ENCODE measurements at places on chromosomes 13 and 19.

DNA sequence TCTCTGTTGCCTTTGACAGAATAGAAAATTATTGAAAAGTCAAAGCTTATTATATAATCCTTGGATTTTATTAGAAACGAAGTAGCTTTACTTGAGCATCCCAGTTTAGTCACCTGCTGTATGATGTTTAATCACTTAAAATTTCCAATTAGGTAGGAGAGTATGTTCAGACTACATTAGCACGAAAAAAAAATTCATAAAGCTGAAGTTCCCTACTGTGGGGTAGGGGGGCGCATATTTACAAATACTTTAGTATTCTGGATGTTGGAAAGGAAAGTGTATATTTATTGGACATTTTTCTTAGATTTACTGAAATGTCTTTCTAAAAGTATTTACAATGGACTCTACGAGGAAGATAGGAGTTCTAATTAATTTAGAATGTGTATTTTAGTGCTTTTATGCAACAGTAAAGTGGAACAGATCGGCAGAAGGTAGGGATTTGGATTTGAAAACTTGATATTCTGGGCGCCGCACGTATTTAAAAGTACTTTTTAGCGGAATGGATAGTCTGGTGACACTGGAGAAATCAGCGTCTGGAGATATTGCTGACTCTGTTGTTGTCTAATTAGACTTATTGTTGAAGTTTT, 1.9 kb downstream of the CDK8 start:
- no peak for DNase-seq

- no peak for DNase-seq
Observed at GRCh38 chr19:54164369-54165068, 5.0 kb upstream of the LENG1 start.

GRCh38 chr13:65300220-65300619, 1929.9 kb downstream of the PCDH9 start:
- no peak for DNase-seq

DNA sequence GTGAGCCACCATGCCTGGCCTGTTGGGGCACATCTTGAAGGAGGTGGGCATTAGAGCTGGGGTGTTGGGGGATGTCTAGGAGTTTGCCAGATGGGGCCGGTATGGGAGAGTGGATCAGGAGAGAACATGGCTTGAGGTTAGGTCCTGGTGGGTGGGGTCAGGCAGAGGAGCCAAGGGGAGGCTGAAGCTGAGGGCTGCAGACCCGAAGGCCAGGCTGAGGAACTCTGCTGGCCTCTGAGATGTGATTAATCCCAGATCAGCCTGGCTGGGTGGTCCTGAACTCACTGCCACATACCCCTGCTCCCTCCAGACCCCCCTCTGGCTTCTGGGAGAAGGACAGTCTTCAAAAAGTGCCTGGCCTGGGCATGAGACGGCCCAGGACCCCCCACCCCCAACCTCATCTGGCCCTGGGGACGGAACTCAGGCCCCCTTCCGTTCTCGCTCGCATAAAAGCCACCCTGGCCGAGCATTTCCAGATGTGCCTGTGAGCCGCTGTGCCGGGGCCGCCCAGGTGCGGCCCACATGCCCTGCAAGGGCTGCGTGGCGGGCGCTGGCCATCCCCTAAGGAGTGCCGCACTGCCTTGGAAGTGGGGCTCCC, 2.7 kb downstream of the FSTL3 start:
- DNase-seq = no peak

- DNase-seq = no peak
Observed at GRCh38 chr13:106657104-106657503, 89.2 kb upstream of the ARGLU1 start.

DNA sequence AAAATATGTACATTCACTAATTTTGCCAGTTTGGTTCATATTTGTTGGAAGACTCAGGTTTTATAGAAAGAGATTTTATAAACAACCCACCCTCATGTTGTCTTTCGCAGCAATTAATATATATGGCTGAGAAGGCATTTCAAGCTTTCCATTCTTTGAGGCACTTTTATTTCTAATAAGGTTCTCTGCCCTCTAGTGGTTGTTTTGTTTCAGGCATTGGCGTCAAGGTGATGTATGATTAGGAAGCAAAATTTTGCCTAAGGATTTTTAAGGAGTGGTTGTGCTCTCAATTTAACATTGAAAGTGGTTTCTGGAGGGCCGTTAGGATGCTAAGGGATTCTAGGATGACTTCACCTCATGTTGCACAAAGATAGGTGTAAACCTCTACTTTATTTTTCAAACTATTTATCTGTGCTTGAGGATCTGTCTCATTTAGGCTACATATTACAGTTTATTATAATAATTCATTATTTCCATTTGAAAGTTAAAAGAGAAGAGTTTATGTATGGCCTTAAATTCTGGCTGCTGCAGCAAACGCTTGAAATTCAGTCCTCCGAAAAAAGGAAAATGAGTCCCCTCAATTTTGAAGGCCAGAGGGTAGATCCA, 35.9 kb downstream of the OXGR1 start:
- DNase-seq = peak; percentile 8

DNA sequence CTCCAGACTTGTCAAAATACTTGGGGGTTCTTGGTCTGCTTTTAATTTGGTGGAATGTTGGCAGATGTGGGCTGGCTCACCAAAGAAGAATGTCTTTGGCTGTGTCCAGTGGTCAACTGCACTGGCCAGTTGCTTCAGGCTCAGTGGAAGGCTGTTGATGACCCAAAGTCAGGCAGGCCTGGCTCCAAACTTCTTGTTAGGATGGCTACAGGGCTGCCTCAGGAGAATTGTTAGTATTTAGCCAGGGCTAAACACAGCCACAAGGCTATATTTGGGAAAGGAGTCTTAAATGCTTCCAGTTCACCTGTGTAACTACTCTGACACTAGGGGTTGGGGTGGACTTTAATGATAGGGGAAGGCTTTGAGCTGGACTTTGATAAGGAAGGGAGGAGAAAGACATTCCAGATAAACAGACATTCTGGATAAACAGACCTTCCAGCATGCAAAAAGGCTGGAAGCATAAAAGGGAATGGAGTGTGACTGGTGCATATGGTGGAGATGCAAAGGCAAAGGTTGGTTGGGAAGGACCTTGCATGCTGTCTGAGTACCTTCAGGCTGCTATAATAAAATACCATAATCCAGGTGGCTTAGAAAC, 116.8 kb downstream of the FOXO1 start:
- no peak for DNase-seq

- no peak for DNase-seq
Observed at GRCh38 chr19:13521066-13521465, 14.8 kb upstream of the CACNA1A start.

DNA sequence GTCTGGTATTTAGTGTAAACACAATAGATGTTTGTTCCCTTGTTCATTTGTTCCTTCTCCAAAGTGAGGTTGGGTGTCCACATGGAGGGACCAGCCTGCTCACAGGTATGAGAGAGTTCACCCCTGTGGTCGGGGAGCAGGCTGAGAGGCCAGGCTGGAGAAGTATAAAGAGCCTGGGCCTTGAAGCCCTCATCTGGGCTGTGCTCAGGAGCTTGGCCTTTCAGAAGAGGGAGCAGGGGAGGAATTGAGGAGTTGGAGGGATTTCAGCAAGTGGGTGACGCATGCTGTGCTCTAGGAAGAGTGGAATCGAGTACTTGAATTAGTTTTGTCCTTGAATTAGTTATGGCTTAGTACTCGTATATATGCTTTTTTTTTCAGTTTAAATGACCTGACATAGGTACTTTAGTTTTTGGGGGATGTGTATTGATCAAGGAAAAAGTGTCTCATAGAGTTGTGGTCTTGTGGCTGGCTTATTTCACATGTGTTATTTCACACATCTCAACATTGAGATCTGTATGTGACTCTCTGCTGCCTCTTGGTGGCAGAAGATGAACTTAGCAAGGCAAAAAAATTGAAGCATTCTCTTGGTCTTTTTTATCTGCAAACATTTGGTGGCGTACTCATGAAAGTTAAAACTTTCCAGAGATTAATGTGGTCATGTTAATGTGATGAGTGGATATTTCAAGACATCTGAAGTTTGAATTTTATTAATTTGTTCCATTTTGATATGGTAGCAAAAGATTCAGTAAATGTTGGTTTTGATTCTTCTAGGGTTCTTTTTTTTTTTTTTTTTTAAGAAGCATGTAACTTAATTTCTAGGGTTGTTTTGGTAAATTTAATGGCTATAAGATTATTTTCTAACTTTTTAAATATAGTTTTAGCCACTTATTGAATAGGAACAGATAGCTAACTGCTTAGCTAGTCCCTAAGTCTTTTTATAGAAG, 54.3 kb downstream of the SLAIN1 start:
- DNase-seq = peak; percentile 26

- no peak for DNase-seq
Observed at GRCh38 chr13:77952737-77953136, 34.1 kb upstream of the EDNRB start.

- DNase-seq = no peak
Observed at GRCh38 chr13:98959291-98959690, 18.6 kb downstream of the DOCK9 start.

DNA sequence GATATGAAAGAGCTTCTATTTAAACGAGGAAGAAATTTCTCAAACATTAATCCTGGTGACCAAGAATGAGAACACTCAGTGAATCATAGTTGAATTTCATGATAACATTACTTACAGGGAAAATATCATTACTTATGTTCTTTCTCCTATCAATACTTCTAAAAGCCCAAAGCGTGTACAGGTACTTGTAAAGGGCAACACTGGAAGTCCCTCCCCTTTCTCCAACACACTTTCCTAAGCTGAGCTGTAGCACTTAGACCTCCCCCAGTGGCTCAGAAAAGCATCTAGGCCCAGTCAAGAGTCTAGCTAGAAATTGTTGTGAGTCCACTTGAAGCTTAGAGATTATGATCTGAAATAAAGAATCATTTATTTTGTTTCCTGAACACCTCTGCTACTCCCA, 150.7 kb downstream of the ABCC4 start:
- no peak for DNase-seq

DNA sequence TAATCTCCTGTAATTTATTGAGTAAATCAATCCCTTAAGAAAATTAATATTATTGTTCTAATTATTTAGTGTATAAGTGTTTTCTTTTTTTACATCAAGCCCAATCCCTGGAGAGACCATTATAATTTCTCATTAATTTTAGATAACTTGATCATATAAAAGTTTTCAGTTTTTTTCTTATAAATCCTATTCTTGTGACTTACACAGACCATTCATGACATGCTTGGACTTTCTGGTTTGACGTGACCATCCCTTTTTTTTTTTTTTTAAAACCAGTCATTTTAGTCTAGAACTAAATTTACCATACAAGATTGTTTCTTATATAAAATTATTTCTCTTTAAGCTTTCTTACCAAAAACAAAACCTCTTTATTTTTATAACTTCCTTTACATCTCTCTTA, 5.4 kb upstream of the MTRF1 start:
- DNase-seq = no peak
